Umbilical cord (tissue), 2 donors: ENCODE measurements at places on chromosomes 3 and 15.

- DNase-seq: no peak
Measured at GRCh38 chr3:36540888-36541518, 160.7 kb downstream of the STAC start.

DNA sequence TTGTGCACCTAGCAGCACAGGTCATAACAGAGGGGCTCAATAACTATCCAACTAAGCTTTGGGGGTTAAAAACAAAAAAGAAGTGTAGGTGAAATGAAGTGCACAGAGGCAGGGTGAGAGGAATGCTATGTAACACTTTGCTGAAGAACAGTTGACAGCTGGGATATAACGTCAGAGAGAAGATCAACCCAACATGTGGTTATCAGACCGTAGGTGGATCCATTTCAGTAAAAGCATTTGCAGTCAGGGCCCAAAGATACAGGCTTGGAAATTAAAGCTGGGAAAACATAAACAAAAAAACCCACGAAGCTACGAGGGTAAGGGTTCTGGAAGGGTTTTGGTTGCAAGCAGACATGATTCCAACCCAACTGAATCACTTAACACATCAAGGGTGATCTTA, 377.5 kb upstream of the NR2F2 start:
- DNase-seq: no peak

DNA sequence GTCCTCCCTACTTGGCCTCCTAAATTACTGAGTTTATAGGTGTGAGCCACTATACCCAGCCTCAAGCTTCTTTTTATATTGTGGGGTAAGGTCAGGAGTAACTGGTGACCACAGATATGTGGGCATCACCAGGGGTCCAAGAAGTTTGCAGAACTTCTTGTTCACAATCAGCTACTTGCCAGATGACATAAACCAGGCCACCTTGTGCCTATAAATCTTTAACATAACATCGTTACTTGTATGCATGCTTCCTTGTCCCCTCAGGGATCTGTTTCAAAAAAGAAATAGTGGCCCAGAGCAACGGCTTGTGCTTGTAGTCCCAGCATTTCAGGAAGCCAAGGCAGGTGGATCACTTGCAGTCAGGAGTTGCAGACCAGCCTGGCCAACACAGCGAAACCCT, 115.1 kb upstream of the FAM174B start:
- no peak for DNase-seq

GRCh38 chr3:72067721-72068120, 282.8 kb upstream of the PROK2 start:
- DNase-seq: no peak

- no peak for DNase-seq
Measured at GRCh38 chr15:32885713-32886112, 167.9 kb downstream of the GREM1 start.

GRCh38 chr3:114764056-114764492, 383.0 kb downstream of the ZBTB20 start:
- DNase-seq: no peak

- DNase-seq: peak; percentile 64
Measured at GRCh38 chr15:59436774-59437141, 1.2 kb upstream of the FAM81A start.

GRCh38 chr3:176906046-176906905, 291.0 kb downstream of the TBL1XR1 start:
- peak; percentile 68 for DNase-seq

- peak; percentile 9 for DNase-seq
Measured at GRCh38 chr3:196320137-196320536, 2.1 kb upstream of the DYNLT2B start.

DNA sequence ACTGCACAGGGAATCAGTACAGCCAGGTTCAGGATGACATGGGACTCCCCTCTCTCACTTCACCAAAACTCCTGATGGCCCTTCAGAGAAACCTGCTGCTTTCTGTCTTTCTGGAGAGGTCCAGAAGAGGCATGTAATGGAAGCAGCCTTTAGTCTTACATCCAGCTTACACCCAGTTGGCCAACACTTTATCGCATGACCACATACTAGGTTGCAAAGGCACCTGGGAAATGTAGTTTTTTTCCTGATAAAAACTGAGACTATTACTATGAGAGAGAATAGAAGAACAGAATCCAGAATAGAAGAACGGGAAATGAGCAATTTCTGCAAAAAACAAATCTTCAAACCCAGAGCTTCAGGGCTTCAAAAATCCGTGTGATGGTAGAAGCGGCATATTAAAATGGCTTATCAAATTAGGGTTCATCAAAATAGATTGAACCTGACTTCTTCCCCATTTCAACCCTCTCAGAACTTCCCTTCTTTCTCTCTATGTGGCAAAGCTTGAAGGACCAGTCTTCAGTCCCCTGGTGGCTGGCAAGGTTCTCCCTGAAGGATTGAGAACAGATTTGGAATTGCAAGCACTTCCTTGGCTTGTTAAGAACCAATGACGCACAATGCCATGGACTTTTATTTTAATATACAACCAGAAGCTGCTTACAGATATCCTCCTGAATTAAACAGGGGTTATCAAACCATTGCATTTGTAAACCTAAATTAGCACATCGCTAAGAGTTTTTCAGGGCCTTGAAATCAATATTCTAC, 34.4 kb downstream of the CORO2B start:
- no peak for DNase-seq

GRCh38 chr3:178525251-178525650, 11.0 kb upstream of the KCNMB2 start:
- peak; percentile 61 for DNase-seq

- DNase-seq: no peak
Measured at GRCh38 chr3:160376681-160377080, 22.3 kb downstream of the IFT80 start.

DNA sequence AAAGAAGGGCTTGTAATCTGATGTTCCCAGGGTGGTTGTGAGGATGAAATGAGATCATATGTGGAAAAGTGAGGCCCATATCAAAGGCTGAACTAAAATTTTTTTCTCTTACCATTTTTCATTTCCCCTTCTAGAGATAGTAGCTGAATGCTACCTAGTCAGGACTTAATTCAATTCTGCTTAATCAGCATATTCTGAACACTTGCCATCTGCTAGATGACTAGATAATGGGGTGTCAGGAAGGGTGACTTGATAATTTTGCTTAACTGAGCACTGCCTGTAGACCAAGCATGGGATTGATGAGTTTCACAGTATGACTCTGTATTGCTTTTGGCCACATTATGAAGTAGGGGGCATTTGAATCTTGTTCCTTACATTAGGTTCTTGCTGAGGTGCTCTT, 136.2 kb downstream of the CHST2 start:
- no peak for DNase-seq

DNA sequence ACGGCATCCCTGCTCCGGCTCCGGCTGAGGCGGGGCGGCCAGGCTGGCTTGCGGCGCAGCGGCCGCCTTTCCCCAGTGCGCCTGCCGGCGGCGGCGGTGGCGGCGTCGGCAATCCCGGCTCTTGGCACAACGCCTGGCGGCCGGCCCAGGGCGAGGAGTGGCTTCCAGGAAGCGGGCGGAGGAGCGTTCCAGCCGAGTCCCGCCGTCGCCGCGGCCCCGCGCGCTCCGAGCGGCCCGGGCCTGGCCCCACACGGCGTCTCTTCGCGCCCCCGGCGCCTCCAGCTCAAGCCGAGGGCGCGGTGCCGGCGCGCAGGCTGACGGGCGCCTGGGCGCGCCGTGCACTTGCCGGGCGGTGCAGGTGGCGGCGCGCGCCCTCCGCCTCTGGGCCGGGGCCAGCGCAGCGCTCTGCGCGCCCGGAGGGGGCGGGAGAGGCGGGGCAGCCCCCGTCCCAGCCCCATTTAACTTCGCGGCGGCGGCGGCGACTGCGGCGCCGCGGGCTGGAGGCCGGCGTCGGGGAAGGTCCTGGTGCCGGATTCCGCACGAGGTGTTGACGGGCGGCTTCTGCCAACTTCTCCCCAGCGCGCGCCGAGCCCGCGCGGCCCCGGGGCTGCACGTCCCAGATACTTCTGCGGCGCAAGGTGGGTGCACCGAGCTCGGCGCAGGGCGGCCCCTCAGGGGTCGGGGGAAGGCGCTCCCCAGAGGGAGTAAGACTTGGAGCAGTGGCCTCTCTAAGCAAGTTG, at the start of gene ADAMTSL3:
Gene ADAMTSL3 (plus strand): TSS at position 485 of the 740 bp plus-strand sequence. CDS start 1,639 bp downstream, outside the sequence.
- DNase-seq: peak; percentile 73

- DNase-seq: no peak
Measured at GRCh38 chr3:37997791-37998370, 7.3 kb downstream of the VILL start.

DNA sequence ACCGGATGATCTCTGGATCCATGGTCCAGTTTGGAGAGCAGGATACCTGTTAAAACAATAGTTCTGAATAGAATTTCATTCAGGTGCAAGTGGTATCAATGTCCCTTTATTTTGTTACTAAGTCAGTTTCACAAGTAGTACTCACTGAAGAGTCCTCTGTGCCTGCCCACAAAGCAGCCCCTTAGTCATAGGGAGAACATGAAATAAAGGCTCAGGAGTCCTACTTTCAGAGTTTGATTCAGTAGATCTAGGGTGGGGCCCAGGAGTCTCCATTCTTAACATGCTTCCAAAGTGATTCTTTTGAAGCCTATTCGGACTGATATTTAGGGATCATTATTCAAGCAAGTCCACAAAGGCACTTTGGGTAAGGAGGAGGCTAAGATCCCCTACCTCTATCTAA, 79.8 kb upstream of the ACKR4 start:
- DNase-seq: no peak

GRCh38 chr15:67037694-67038093, 27.7 kb upstream of the SMAD3 start:
- no peak for DNase-seq

DNA sequence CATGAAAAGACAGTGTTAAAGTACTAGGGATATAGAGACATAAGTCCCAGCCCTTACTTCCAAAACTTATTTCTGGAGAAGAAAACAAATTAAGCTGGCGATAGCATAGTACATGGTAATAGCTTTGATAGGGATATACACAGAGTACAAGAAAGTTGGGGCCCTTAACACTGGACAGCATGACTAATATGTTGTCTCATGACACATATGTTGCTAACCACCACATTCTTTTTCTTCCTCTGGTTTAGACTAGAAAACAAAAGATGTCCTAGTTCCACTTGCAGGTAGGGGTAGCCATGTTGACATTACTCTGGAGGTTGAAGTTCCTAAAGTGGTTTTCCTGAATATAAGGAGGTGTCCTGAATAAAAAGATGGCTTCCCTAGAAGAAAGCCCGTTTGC, 75.3 kb downstream of the RFX7 start:
- no peak for DNase-seq

GRCh38 chr3:156787926-156788663, 38.1 kb upstream of the LEKR1 start:
- DNase-seq: peak; percentile 48

DNA sequence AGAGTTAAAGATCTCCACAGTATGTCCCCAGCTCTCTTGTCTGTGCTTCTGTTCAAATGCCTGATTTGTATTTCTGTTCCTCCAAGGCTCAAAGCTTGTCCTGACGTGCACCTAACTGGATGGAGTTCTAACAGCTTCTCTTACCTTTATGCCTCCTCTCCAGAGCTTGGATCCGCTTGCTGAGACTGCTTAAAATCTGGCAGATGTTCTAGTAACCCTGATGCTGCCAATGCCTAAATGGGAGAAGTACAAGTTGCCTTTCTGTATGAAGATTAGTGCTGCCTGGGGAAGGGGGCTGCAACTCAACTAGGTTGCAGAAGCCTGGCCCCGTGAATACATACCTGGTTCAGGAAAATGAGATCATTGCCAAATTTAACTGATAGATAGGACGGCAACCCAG, 354.5 kb upstream of the KCNMB2 start:
- DNase-seq: no peak

- no peak for DNase-seq
Measured at GRCh38 chr3:190097617-190098016, 23.1 kb downstream of the P3H2 start.

DNA sequence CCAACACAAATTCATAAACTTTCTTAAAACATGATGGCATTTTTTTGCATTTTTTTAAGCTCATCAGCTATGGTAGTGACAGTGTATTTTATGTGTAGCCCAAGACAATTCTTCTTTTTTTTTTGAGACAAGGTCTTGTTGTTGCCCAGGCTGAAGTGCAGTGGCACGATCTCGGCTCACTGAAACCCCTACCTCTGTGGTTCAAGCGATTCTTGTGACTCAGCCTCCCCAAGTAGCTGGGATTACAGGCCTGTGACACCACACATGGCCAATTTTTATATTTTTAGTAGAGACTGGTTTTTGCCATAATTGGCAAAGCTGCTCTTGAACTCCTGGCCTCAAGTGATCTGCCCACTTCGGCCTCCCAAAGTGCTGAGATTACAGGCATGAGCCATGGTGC, 17.3 kb upstream of the USP50 start:
- DNase-seq: no peak

- DNase-seq: no peak
Measured at GRCh38 chr15:23616536-23616935, 31.1 kb downstream of the MAGEL2 start.

DNA sequence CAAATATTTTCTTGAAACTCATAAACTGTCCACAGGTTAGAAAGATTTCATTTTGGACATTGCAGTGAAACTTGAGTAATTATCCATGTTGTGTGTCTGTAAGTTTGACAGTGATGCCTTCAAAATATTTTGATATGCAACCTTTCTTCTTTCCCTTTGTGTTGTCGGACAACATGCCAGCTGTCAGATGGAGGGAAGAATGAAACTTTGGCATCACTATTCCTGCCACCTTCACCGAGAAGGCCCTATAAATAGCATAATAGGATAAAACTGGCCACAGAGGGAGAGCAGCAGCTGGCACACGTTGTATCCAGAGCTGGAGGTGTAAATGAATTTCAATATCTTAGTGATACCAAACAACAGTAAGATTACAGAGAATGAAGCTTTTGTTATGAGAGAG, 436.7 kb upstream of the CFAP20DC start:
- no peak for DNase-seq

DNA sequence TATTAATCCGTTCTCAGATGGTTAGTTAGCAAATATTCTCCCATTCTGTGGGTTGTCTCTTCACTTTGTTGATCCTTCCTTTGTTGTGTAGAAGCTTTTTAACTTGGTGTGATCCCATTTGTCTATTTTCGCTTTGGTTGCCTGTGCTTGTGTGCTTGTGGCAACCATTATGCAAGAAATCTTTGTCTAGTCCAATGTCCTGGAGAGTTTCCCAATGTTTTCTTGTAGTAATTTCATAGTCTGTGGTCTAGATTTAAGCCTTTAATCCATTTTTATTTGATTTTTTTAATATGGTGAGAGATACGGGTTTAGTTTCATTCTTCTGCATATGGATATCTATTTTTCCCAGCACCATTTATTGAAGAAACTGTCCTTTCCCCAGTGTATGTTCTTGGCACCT, 59.8 kb downstream of the RASA2 start:
- DNase-seq: no peak

- DNase-seq: no peak
Measured at GRCh38 chr3:79672731-79673130, 95.1 kb downstream of the ROBO1 start.

- DNase-seq: no peak
Measured at GRCh38 chr3:115169808-115170207, 22.7 kb upstream of the ZBTB20 start.

GRCh38 chr3:194884649-194885315, 199.1 kb downstream of the FAM43A start:
- DNase-seq: no peak

DNA sequence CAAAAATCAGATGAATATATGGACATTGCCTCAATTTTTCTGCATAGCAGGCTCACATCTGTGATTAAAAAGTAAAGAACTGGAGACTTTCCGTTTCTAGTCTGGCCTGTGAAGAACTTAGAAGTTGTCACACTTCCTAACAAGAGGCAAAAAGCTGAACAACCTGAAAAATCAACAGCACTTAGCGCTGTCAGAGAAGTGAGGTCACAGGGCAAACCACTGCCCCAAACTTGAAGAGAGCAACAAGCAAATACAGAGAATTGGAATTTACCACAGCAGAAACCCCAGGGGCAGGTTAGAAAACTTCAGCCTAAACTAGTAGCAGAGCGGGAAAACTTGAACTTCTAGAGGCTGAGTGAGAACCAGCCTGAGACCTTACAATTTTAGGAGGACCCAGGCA, 38.9 kb downstream of the CCDC54 start:
- peak; percentile 18 for DNase-seq
